Naive thymus-derived CD4-positive, alpha-beta T cell (primary cell): ENCODE measurements at places on chromosomes 2 and 18.

DNA sequence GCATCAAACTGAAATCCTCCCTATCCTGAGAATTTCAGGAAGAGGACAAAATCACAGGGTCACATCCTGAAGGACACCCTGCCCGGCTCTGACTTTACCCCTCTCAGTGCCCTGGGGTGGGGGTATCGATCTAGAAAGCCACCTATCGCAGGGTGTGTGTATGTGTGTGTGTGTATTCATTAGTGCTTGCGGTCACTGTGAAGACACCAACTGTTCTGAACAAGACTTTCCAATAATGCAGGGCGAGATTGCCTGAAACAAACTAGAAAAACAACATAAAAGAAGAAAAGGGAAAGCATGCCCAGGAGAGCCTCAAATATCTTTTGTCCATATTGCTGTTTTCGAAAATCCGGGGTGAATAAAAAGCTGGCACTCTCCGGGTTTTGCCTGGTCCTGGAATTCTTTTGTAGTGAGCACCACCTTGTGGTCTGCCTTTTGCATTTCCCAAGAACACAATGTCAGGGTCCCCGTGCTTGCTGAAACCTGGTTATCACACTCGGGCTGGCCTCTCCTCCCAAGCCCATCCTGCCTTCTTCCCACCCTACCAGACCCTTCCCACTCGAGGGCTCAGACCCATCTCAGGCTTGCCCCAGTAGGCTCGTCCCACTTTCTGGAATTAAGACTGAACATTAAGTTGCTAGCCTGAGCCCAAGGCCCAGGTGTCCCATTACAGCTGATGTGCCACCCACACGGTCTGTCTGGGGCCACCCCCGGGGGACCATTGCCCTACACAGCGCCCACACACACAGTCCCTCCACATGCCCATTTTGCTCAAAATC, 25.0 kb upstream of the COPS8 start:
- no peak for DNase-seq

DNA sequence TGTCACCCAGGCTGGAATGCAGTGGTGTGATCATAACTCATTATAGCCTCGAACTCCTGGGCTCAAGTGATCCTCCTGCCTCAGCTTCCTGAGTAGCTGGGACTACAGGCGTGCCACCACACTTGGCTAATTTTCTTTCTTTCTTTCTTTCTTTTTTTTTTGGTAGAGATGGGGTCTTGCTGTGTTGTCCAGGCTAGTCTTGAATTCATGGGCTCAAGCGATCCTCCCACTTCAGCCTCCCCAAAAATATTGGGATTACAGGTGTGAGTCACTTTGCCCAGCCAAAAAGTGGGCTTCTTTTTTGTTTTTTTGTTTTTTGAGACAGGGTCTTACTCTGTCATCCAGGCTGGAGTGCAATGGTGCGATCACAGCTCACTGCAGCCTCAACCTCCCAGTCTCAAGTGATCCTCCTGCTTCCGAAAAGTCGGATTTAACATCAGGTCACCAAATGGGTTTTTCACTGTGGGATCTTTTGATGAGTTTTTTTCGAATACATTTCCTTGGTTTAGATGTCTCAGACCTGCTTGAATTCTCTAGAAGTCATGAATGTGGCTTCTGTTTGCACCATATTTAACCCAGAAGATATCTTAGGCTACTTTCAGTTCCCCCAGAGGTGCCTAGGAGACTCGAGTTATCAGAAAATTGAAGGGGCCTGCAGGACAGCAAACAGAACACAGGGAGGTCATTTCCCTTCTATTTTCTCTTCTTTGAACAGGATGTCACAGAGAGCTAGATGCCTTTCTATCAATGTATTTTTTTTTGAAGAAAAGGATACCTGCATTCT, 8.9 kb downstream of the RAB31 start:
- no peak for DNase-seq

DNA sequence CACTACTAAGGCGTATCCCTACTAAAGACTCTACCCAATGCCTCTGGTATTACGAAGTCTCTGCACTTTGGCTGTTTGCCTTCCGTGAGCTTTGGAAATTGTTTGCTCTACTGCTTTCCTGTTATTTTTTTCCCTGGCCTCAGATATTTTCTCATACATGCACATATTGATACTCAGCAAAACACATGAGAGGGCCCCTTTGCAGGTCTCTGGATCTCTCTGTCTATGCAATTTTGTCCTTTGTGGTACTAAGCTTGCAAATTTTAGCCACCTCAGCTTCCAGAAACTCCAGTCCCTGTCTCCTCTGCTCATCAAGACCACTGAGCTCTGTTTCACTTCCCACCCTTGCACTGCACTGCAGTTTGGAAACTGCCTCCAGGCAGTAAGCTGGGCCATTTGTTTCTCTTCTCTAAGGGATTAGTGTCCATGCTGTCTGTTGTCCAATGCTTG, 46.6 kb downstream of the TAF1B start:
- no peak for DNase-seq

DNA sequence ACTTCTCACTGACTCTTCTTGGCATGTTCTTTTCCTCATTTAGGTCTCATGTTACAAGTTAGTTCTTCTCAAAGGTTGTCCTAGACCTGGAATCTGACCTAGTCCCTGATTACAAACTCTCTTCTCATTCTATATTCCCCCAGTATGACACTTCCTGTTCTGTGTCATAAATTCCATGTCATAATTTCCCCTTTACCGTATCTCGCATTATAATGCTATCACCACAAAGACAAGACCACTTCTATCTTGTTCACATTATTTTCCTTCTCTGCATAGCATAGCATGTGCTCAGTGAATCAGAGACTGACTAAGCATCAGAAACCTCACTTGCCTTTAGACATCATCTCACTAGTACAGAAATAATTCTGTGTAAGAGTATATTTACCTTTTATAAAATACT, 63.6 kb upstream of the CAVIN2 start:
- DNase-seq: no peak

DNA sequence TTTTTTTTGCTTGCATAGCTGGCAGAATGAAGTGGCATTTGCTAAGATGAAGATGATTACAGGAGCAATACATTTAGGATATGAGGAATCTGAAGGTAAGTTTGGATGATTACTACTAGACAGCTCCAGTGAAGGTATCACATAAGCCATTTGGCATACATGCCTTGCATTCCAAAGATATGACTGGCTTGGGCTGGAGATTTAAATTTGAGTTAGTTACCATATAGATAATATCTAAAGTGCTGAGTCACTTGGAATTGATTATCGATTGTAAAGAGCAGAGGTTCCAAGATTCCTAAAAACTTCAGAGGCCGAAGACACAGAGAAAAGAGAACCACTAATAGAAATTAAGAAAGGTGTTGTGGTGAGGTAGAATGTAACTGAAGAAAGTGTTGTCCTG, 1026.4 kb downstream of the DSC3 start:
- DNase-seq: no peak

- DNase-seq: no peak
These were observed 210.3 kb downstream of the TMX3 start for GRCh38 chr18:68504441-68505177.

DNA sequence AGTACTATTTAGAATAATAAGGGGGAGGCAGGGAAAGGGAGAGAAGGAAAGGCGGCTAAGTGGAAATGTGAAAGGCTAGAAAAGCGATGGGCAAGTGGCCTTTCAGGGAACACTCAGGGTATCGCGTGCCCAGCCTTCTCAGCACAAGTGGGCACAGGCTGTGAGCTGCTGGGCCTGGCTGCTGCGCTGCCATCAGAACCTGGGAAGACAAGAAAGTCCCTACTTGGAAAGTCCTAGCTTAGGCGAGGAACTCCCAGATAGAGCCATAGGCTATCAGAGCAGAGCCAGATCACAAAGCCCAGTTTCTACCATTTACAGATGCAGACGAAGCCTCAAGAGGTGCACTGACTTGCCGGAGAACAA, 9.8 kb upstream of the FZD7 start:
- no peak for DNase-seq

DNA sequence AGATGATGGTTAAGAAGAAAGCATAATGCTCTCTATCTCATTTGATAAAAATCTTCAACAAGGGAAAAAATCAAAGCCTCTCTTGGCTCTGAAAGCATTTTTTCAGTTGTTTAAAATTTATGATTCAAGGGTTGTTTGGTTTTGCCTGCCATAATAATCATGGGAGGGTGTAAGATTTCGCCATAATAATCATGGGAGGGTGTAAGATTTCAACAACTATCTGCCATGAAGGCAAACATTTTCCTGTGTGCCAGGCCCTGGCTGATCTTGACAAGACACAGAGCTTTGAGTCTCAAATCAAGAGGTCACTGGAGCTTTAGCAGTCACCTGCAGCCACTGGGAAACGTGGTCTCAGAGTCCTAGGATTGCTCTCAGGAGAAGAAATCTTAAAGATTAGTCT, 175.1 kb upstream of the PIEZO2 start:
- no peak for DNase-seq

- DNase-seq: no peak
These were observed 768.3 kb upstream of the CDH7 start for GRCh38 chr18:64982414-64983055.
